ENCODE measurements at places on chromosomes 1 and 21. TPM values are rescaled to one million over a fixed set of nuclear protein-coding genes. Genes with fewer than 3 reads are reported as not detected.

Gene TDRKH
- total RNA-seq = 29.3 TPM

Gene OPTC
- not detected for total RNA-seq

Gene EDARADD
- 7.1 TPM for total RNA-seq

Gene GSTM1
- total RNA-seq = 37.2 TPM

Gene S100A7A
- total RNA-seq = not detected

Gene S100A9
- total RNA-seq = not detected

Gene TSPAN1
- 0.30 TPM for total RNA-seq
